ENCODE measurements at places on chromosomes 12 and 14.

DNA sequence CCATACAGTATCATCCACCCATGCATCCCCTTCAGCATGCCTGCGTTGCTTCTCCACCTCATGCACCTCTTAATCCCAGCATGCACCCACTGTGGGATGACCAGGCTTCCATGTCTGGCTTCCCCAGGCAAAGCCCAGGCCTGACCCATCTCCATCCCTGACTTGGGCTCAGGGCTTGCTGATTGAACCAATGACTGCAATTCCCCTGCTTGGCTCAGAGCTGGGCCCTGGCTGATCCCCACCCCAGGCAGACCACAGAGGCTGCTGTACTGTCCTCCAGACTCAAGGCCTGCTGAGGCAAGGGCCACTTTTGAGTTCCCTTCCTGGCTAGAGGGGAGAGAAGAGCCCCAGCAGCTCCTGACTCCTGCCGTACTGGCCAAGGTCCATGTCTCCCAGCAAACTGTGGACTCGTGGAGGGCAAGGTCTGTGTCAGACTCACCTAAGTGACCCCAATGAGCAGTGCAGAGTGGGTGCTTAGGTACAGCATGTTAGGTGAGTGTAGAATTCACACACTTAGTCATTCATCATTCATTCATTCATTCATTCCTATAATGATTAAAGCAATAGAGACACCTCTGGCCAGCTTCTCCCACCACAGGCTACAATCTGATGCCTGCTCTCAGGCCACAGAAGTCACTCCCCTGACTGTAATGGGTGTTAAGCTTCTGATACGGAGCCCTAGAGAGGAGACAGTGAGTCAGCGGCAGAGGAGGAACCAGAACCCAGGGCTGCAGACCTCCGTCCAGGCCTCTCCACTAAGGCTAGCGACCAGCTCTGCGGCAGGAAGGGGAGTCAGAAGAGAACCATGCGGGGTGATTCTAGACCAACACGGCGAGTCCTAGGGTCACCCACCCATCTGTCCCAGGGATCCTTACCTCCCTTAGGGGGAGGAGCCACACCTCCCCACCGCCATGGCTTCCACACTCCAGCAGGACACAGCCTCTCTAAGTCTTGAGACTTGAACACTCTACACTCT, 2.9 kb downstream of the BEGAIN start:
- DNase-seq = no peak

GRCh38 chr12:116612436-116612835, 53.3 kb downstream of the MAP1LC3B2 start:
- DNase-seq = no peak

DNA sequence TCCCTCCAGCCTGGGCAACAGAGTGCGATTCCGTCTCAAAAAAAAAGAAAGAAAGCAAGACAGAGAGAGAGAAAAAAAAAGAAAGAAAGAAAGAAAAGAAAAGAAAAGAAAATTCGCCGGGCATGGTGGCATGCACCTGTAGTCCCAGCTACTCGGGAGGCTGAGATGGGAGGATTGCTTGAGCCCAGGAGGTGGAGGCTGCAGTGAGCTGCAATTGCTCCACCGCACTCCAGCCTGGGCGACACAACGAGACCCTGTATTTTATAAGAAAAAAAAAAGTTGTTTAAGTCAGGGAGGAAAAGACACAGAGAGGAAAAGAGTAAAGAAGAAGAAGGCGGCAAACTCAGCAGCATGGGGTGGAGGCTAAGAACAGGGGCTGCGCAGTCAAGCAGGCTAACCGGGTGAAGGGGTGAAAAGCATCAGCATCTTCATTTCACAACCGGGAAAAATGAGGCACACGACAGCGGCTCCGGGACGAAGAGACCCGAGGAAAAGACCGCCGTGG, 557 bp upstream of the FICD start:
- no peak for DNase-seq

DNA sequence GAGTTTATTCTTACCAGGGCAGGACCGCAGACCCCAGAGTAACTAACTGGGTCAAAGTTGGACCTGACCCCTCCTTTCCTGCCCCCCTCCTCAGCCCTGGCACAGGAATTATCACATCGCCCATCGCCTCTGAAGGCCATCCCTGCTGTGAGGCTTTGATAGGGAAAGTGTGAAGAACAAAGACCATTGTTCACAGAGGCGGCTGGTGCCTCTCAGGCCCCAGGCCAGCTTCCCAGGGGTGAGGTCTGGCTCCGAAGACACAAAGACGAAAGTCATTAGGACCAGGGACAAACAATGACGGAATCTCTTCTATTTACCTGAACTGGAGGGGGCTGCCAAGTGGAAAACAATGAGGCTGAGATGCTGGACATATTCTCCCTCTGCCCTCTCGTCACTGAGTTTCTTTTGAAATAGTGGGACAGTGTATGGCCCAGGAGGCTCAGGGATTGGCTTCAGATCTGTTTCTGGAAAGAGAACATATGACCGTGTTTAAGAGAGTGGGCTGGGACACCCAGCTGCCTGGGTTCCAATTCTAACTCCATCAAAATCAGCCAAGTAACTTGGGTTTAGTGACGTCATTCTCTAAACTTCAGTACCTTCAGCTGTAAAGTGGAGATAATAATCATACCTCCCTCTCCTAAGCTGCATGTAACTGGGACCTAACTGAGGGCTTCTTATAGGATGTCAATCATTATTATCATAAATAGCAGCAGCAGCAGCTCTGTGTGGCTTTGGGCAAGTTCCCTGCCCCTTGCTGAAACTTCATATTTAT, 769.4 kb downstream of the MED13L start:
- DNase-seq = no peak

- DNase-seq = no peak
Measured at GRCh38 chr12:44193281-44193680, 357.4 kb downstream of the TMEM117 start.

GRCh38 chr12:108173892-108174291, 44.8 kb downstream of the WSCD2 start:
- no peak for DNase-seq

DNA sequence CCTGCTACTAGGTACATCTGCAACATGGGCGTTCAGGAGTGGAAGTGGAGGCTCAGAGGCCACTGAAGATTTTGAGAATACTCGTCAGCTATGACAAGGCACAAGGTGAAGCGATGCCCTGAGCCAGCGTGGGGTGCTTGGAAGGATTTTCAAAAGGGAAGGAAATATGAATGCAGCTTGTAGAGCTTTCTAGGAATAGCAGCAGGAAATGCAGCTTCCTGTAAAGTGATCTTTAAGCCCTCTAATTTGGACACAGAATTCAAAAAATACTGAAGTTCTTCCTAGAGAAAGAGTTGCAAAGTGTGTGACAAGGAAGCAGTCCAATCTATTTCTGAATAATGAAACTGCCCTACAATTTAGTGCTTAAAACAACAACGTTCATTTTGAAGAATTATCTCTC, 13.2 kb upstream of the C1S start:
- DNase-seq = no peak

- no peak for DNase-seq
Measured at GRCh38 chr12:122021193-122021821, 377 bp upstream of the BCL7A start.

DNA sequence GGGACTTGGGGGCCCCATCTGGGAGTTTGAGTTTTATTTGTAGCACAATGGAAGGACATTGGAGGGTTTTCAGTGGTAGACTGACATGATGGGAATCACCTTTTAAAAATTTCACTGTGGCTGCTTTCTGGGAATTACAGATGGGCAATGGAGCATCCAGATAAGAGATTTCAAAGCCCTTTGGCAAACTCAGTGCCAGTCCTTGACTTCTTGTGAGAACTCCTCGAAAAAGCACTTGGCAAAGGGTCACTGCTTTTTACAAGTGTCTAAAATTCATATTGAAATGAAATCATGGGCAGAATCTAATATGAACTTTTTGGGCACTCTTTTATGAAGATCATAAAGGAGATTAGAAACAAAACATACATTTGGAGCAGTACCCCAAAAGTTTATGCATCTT, 34.3 kb upstream of the IGF1 start:
- DNase-seq = no peak

DNA sequence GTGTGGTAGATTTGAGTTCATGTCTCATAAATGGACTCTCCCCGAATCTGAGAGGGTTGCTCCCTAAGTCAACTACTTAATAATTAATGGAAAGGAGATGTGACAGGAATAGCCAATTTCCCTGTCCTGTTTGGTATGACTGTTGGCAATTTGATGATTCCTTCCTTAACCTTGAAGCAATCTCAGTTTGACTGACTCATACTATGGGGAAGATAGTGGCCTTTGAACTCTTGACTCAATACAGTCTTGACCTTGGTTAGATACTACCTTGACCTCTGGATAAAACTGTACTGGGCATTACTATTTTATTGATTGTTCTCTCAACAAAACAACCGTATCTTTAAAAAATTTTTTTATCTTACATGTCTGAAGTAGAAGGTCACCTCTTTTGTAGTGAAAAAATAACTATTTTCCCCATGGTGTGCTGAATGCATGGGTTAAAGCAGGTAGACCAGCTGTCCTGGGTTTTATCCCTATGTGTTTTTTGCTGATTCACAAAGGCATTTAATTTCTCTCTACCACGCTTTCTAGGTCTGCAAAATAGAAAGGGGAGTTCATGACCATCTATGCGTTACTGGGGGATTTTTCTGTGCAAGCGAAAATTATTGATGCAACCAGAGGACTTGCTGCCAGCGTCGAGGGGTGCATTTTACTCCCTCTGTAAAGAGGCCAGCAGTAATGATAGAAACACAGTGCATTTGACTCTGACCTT, 80.1 kb downstream of the ETV6 start:
- DNase-seq = no peak

GRCh38 chr12:132507656-132508490, 17.9 kb downstream of the FBRSL1 start:
- no peak for DNase-seq

GRCh38 chr12:112564160-112564784, 145.5 kb downstream of the PTPN11 start:
- DNase-seq = no peak

DNA sequence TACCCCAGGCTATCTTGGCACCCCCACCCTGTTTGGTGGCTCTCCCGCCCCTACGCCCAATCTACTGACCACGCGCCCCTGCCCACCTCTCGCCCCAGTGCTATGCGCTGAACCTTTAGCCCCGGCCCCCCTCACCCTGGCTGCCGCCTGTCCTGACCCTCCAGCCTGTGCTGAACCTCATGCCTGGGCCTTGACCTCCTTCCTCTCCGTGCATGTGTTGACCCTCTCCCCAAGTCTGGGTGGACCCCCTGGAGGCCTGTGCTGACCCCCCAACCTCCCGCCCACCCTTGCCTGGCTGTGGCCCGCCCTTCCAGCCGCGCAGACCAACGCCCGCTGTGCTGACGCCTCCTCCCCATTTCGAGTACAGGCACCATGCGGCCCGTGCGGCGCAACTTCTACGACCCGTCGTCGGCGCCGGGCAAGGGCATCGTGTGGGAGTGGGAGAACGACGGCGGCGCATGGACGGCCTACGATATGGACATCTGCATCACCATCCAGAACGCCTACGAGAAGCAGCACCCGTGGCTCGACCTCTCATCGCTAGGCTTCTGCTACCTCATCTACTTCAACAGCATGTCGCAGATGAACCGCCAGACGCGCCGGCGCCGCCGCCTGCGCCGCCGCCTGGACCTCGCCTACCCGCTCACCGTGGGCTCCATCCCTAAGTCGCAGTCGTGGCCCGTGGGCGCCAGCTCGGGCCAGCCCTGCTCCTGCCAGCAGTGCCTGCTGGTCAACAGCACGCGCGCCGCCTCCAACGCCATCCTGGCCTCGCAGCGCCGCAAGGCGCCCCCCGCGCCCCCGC, 20.7 kb downstream of the DTX1 start:
- no peak for DNase-seq

- no peak for DNase-seq
Measured at GRCh38 chr14:65071544-65071943, 30.8 kb downstream of the MAX start.

Data from activated T-helper 1 cell treated with Interleukin-2 at 50 U/mL for 16 hours (primary cell).